ENCODE measurements at places on chromosomes 6 and 20.

DNA sequence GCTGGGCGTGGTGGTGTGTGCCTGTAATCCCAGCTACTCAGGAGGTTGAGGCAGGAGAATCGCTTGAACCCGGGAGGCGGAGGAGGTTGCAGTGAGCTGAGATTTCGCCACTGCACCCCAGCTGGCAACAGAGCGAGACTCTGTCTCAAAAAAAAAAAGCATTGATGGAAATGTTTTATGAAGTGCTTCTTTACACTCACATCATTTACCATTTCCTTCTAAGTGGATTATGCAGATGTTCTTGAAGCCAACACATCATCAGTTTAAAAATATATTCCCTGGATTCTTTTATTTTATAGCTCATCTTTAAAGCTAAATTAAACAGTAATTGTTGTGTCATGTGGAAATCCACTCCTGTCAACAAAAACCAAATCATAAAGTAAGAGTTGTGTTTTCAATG is 35.9 kb upstream of the HDDC2 start:
- DNase-seq, result no peak

DNA sequence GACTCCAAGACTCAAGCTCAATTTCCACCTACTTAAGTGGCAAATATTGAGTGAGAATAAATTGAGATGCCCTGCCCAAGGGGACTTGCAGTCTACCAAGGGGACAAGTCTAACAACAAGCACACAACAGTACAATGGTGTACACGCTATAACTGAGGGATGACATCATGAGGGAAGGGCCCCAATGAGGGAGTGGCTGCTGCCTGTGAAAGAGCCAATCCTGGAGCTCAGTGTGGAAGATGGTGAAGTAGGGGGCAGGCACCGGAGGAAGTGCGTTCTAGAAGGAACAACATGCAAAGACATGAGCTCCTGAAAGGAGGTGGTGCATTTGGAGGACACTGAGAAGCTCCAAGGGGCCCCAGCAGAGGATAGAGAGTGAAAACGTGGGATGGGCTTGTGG is 46.9 kb upstream of the ARMH2 start:
- DNase-seq, result no peak

DNA sequence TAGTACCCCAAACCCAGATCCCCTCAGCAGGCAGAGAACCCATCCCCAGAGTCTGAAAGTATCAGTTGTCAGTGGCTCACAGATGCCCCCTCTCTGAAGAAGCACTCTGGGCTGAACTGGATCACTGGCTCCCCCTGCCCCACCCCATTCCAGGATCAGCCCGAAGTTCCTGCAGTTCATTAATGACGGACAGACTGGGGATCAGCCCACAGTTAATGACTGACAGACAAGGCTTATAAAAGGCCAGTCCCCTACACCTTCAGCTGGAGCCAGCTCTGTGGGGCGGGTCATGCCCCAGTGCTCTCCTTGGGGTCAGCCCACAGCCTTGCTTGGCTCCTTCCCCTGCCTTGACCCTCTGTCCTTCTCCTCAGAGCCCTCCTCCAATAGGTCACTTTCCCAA is 21.7 kb downstream of the KIAA1755 start:
- no peak for DNase-seq

- no peak for DNase-seq
Measured at GRCh38 chr20:24703284-24703610, 233.8 kb downstream of the SYNDIG1 start.

DNA sequence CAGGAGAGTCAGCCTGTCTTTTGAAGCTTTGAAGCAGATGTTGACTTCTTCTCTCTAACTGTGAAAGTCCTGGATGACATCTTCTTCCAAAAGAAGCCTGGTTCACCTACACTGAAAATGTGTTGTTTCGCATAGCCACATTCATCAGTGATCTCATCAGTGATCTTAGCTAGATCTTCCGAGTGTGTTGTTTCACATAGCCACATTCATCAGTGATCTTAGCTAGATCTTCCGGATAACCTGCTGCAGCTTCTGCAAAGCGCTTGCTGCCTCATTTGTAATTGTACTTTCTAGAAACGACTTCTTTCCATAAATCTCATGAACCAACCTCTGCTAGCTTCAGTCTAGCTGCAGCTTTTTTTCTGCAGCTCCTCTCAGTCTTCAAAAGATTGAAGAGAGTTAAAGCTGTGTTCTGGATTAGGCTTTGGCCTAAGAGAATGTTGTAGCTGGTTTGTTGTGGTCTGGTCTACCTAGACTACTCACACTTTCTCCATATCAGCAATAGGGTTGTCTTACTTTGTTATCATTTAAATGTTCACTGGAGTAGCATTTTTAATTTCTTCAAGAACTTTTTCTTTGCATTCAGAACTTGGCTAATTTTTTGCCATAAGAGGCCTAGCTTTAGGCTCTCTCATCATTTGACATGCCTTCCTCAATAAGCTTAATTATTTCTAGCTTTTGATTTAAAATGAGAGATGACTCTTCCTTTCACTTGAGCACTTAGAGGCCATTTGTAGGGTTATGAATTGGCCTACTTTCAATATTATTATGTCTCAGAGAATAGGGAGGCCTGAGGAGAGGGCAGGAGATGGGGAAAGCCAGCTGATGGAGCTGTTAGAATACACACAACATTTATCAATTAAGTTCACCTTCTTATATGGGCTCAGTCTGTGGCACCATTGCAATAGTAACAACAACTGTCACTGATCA is 48.7 kb upstream of the EXOC2 start:
- DNase-seq, result no peak

DNA sequence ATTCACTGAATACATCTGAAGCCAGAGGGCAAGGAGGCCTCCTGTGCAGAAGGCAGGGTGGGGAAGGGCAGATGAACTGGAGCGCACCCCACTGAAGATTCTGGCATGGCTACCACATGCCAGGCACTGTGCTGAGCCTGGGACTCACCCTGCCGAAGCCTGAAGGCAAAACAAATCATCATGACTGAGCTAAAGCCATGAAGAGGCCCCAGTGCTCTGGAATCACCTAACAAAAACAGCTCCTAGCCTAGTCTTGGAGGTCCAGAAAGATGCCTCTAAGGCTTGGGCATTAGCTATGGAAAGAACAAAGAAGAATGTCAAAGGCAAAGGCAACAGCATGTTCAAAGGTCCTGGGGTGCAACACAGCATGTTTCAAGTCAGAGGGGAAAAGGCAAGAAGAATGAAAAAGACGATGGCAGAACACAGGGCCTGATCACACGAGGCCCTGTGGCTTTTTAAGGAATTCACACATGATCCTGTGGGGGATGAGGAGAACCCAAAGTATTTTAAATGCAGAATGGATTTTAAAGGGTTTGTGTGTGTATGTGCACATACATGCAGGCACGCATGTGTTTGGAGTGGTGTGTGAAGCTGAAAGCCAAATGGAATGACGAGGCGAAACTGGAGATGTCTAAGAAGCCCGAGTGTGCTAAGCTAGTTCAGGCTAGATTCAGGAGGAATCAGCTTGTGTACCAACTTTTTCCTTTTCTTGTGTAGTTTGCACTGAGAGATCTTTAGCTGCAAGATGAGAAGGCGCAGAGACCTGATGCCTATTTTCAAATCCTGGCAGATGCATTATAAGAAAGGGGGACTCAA is 261.4 kb downstream of the ZNF217 start:
- no peak for DNase-seq

- DNase-seq, result no peak
Measured at GRCh38 chr20:49147296-49147695, 40.8 kb downstream of the STAU1 start.

DNA sequence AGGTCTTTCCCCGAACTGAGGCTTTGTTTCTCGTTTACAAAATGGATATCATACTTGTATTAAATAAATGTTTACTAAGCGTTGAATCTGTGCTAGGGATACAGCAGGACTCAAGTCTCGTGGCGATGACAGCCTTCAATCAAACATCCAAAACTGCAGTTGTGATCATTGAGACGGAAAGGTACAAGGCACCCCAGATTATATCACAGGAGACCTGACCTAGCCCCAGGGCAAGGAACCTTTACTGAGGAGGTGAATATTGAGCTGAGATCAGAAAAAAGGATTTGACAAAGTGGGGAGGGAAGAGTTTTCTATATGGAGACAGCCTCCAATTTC is 476 bp downstream of the AAR2 start:
- no peak for DNase-seq

GRCh38 chr20:13930281-13930680 is 60.1 kb downstream of the SEL1L2 start:
- DNase-seq, result no peak

- no peak for DNase-seq
Measured at GRCh38 chr20:25437153-25437581, 29.7 kb downstream of the GINS1 start.

DNA sequence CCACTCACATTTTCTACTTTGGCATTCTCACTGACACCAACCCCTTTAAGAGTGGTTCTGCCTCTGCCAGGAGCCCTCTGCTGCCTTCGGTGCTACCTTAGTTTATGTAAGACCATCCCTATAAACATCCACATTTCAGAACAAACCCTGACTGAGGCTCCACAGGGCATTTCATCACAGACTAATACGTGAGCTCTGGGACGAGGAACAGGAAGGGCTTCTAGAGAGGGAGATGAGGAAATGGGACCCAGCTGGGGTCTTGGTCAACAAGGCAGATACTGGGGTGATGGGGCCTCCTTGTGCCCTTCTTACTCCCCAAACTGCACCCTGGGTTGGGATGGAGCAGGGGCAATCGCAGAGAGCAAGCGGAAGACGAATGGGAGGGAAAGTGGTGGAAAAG is 86.5 kb upstream of the FYN start:
- DNase-seq, result no peak

- no peak for DNase-seq
Measured at GRCh38 chr6:3529232-3529631, 72.4 kb upstream of the SLC22A23 start.

- peak; percentile 43 for DNase-seq
Measured at GRCh38 chr6:164010441-164011103, 596.1 kb downstream of the QKI start.

- DNase-seq, result no peak
Measured at GRCh38 chr6:24513602-24514001, 18.8 kb downstream of the ALDH5A1 start.

DNA sequence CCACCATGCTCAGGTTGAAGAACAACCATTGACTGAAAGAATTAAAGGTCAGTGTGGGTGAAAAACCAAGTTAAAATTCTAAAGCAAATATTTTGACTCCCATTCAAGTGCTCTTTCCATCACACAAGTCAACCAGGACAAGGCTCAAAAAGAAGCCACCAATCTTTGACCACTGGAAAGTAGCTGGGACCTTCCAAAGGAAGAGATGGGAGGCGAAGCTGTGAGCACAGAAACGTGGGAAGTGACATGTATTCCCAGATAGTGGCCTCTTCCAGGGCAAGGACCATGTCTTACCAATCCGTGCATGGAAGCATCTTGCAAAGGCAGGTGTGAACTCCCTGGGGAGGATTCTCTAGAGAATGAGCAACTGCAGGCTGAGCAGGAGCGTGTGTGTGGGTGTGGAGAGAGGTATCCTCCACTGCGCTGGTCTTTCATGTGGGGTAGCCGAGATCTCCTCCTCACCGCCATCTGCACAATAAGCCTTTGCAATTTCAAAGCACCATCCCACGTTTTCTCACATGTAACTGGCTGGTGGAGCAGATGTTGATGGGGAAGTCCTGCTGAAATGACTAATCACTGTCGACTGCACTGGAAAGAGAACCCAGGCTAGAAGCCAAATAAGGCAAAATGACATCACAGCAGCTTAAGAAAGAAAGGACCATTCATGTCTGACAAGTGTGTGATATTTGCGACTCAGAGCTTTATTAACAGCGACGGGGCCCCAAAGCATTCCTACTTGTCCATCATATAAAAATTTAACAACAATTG is 189.4 kb upstream of the RREB1 start:
- DNase-seq, result no peak

Data from nucleus accumbens (tissue), 56 donors.